ENCODE measurements at places on chromosomes 2 and 18.
A peak's percentile ranks its signal among the peaks of the same experiment; 100 is the strongest.

DNA sequence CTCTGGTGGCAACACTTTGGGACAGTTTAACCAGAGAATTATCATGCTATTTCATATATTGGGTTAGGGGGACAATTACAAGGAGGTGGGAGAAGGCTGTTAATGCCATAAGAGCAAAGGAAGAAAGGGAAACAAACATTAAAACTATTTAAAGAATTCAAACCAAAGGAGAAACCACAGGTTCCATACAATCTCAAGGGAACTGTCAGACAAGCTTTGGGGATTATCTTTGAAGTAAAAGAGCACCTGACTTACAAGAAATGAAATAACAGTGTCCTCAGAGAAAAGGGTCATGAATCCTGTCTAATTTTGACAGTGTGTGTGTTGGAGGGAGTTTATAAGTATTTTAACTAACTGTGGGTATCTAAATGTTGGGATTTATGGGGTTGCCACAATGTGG, 44.4 kb downstream of the CERS6 start:
- DNase-seq, result no peak

DNA sequence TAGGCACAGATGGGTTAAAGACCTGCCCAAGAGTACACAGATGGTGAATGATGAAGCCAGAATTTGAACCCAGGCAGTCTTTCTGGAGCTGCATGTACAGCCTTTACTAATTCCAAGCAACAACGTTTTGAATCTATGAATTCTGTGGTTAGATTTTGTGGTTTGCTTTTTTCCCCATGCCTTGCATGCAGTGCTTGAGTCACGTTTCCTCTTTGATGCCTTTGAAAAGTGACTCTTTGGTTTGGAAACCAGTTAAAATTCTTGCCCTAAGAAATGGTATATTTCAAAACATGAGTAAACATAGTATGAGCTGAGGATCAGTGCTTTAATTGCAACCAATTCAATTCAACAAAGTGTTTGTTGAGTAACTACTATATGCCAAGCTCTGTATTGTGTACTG, 48.2 kb upstream of the PPM1B start:
- peak; percentile 62 for DNase-seq

DNA sequence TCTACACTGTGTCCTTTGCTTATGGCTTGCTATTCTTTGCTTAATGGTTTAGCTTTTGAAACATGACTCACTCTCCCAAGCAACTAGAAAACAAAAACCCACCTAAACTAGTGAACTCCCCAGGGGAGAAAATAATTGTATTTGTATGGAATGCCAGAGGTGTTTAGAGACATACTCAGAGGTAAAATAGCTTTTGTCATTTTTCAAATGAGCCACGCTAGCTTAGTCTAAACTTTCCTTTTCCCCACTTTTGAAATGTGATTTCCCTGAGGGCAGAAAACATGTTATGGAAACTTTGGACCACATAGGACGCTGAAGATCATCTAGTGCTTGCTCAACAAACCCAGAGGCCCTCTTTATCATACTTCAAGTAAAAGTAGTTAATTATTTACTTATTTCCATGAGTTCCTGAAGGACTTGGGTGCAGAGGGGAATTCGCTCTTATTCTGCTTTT, 16.5 kb upstream of the CYTIP start:
- no peak for DNase-seq

DNA sequence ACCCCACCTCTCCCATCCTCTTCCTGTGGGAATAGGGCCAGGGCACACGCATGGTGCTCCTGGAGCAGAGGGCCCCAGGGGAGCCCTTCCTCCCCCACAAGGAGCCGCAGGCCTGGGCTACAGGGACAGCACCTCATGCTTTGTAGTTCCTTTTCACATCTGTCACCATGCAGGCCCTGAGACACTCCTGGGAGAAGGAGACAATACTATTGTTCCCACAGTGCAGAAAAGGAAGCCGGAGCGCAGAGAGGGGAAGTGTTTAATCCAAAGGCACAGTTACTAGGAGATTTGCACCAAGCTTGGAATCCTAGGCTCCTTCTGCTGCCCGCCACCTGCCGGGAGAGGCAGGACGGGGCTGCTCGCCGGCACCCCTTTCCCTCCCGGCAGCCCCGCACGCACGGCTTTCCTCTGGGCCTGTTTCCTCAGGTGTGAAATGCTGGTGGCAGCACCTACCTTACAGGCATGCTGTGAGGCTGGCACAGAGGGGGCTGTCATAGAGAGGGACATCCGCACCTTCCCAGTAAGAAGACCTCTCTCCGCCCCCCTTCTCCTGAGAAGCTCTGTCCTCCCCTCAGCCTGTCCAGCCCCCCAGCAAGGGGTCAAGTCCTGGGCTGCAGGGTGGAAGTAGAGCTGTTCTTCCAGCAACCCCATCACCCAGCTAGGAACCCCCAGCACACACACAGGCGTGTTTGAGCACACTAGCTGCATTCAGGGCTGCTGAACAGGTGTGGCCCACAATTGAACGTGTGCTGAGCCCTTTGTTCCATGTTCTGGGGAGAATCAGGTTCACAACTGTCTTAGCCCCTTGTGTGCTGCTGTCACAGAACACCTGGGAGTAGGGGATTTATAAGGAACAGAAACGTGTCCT, 62.6 kb downstream of the SMAD7 start:
- DNase-seq, result no peak

GRCh38 chr2:31660165-31660564, 79.4 kb upstream of the SRD5A2 start:
- DNase-seq, result no peak

GRCh38 chr2:203360833-203361430, 32.7 kb downstream of the ABI2 start:
- DNase-seq, result no peak

DNA sequence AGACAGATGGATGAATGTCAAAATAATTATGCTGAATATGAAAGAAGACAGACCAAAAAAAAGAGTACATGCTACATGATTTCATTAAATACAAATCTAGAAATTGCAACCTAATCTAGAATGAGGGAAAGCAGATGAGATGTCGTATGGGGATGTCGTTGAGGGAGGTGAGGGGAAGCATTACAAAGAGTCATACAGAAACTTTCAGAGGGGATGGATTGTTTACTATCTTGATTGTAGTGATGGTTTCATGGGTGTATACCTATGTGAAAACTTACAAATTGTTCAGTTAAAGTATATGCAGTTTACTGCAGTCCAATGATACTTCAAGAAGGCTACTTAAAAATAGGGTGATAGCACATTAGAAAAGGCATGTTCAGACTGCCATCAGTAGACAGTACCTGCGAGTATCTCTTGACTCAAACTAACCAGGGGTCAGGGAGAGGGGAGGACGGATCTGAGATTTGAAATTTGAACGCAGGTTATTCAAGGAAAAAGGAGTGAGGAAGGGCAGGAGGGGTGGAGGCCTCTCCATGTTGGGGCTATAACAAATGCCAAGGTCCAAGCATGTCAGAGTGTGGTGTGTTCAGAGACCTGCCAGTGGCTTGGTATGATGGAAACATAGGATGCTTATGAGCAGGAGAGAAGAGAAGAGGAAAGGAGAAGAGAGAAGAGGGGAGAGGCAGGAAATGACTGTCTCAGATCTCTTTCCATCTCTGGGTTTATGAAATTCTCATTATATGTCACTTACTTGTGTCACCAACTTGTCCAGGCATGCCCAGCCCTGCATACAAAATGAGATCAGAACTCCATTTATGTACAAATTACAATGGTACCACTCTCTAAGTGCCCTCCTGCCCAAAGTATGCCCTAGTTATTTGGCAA, 257.3 kb upstream of the CXCR4 start:
- no peak for DNase-seq

GRCh38 chr2:181946444-181947127, 39.1 kb upstream of the PPP1R1C start:
- DNase-seq, result no peak

GRCh38 chr18:6652098-6652497, 77.4 kb upstream of the ARHGAP28 start:
- DNase-seq, result no peak

- DNase-seq, result no peak
Observed at GRCh38 chr2:53130441-53130943, 637.1 kb upstream of the CHAC2 start.

- no peak for DNase-seq
Observed at GRCh38 chr2:238771218-238771617, 76.7 kb upstream of the TWIST2 start.

DNA sequence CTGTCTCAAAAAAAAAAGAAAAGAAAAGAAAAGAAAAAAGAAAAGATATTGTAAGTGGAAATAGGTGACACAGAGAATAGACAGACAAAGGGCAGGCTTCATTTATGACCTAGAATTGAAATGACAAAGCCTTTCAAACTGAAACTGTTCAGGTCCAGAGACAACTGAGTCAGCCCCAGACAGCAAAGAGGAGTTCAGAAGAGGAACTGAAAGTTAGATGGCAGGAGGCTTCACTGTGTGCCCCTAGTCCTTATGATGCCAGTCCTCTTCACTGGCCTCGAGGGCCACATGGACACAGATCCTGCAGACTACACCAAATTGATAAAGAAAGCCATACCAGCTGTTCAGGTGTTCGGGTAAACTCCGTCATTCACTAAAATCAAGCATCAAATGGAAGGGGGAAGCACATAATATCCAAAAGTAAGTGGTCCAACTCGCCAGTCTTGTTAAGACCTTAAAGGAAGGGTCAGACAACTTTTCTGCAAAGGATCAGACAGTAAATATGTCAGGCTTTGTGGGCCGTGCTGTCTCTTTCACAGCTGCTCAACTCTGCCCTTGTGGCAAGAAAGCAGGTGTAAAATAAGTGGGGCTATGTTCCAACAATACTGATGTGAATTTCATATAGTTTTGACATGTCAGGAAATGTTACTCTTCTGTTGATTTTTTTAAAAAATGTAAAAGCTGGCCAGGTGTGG, 231.9 kb upstream of the MGAT5 start:
- no peak for DNase-seq

Data from CD4-positive, alpha-beta T cell treated with Interleukin-4 for 4 hours (primary cell).